ENCODE measurements at places on chromosomes 4 and X. TPM values are rescaled to one million over a fixed set of nuclear protein-coding genes. Genes with fewer than 3 reads are reported as not detected.

Gene PRSS12
- not detected for total RNA-seq

Gene LIAS
- total RNA-seq: 14.3 TPM

Gene TMPRSS11D
- total RNA-seq: not detected

Gene CTAG2
- not detected for total RNA-seq

Gene TMEM128
- 12.6 TPM for total RNA-seq

Gene CT45A2
- not detected for total RNA-seq
